ENCODE measurements at places on chromosomes 1 and 21.
A peak's percentile ranks its signal among the peaks of the same experiment; 100 is the strongest.

DNA sequence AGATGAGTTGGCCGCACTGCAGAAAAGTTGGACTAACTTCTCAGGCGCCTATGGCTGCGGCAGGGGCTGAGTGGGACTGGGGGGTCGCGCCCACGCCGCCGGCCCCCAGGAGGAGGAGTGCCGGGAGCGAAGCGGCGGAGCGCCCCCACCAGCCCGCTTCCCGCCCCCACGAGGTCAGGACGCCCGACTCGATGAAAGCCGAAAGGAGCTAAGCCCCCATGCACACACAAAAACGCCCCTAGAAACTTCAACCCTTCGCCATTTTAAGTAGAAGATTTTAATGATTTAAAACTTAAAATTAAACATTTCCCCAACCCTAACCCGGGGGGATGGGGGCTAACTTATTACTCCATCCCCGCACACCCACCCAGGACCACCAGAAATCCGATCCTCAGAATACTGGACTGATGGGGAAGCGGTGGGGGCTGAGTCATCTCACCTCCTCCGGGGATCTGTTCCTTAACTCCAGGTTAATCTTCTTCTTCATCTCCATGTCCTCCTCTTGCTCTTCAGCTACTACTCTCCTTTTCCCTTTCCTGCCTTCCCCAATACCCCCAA is 539 bp downstream of the ANP32E start:
- DNase-seq, result peak; percentile 43

- peak; percentile 41 for DNase-seq
Observed at GRCh38 chr1:156813750-156814570, 2.7 kb downstream of the SH2D2A start.

GRCh38 chr1:11178021-11179015 is 10.8 kb upstream of the ANGPTL7 start:
- no peak for DNase-seq

DNA sequence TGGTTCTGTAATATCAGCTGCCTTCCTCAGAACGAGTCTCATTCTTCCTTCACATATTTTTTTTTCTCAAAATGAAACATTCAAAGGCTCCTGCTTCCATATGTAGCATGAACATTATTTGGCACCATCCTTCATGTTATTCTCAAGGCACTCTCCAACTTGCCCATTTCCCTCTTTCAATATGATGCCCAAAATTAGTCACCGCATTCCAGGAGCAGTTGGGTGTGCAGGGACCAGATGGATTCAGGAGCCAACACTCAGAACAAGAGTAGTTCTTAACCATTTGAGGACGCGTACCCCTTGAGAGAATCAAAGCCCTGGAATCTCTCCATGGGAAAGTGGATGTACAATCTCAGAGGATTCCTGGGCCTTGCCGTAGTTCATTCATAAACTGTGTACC is 50.3 kb downstream of the KCNK1 start:
- no peak for DNase-seq

- no peak for DNase-seq
Observed at GRCh38 chr1:20472860-20473711, 12.9 kb downstream of the CAMK2N1 start.

DNA sequence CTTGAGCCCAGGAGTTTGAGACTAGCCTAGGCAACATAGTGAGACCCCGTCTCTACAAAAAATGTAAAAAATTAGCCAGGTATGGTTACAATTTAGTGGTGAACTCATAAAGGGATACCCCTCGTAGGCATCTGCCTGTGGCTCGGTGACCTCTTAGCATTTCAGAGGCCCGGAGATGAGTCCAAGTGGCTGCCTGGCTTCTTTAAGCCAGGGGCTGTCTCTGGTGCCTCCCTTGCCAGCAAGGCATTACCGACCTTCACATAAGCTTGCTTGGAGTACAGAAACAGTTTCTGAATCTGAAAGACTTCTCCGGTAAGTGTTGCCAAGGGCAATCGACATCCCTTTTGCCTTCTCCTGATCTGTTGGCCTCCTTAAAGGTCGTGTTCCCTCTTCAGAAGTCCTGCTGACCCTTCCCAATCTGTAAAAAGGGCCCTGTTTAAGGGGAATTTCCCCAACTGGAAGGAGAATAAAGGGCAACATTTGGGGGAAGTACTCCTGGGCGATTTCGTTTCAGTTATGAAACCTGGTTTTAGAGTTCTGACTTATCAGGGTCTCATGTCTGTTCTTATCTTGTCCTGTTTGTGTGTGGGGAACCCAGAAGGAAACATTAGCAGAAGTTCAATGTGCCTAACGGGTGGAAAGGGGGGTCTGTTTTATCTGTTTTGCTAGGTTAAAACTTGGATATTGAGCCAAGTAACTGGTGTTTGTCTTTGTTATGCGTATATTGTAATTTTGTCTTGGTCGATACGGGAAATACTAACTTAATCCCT is 32.9 kb downstream of the KIFAP3 start:
- DNase-seq, result no peak

GRCh38 chr1:116372191-116372590 is 853 bp upstream of the ATP1A1 start:
- DNase-seq, result peak; percentile 58

- no peak for DNase-seq
Observed at GRCh38 chr1:179017383-179018326, 8.0 kb upstream of the FAM20B start.

GRCh38 chr1:220298470-220299205 is 26.4 kb upstream of the RAB3GAP2 start:
- DNase-seq, result no peak

DNA sequence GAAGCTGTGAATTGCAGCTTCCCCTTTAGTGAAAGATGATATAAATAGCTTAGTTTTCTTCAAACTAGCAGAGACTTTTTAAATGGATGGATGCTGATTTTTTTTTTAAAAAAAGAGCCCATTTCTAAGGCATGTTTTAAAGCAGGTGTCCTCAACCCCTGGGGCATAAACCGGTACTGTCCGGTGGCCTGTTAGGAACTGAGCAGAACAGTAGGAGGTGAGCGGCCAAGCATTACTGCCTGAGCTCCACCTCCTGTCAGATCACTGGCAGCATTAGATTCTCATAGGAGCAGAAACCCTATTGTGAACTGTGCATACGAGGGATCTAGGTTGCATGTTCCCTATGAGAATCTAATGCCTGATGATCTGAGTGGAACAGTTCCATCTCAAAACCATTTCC is 31.2 kb downstream of the CR1L start:
- DNase-seq, result no peak

GRCh38 chr21:45256912-45257672 is 30.6 kb downstream of the POFUT2 start:
- no peak for DNase-seq

DNA sequence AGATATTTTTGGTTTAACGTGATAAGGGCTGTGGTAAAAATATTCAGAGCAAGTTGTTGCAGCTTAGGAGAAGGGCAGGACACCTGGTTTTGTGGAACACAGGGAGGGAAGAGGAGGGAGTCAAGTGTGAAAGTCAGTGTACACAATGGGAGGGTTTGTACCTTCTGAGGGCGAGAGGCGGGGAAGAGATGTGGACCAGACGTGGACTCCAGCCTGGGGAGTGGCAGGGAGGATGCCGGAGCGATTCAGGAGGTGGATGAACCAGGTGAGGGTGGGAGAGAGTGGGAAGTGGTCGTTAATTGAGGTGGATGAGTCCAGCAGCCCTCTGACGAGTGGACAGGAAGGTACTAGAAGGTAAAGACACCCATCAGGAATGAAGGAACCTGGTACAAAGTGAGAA is 52.2 kb upstream of the IRF2BP2 start:
- no peak for DNase-seq

DNA sequence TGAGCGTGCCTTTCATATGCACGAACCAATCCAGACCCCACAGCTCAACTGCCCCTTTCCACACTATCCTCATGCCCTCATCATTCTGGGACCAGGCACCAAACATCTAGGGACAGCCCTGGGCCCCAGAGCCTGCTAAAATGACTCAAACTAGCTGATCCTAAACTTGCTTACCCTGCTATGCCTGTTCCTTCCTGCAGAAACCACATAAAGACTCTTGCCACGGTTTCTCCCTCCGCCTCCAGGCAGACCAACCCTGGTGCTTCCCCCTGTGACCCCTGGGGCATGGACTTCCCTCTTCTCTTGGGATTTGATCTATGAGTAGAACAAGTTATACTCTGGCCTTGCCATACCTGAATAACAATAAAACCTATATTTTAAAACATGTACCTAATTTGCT is 138.0 kb upstream of the CD34 start:
- no peak for DNase-seq

GRCh38 chr1:47388891-47389238 is 27.2 kb upstream of the FOXE3 start:
- DNase-seq, result peak; percentile 32

GRCh38 chr1:232718928-232719927 is 86.0 kb upstream of the MAP10 start:
- no peak for DNase-seq

DNA sequence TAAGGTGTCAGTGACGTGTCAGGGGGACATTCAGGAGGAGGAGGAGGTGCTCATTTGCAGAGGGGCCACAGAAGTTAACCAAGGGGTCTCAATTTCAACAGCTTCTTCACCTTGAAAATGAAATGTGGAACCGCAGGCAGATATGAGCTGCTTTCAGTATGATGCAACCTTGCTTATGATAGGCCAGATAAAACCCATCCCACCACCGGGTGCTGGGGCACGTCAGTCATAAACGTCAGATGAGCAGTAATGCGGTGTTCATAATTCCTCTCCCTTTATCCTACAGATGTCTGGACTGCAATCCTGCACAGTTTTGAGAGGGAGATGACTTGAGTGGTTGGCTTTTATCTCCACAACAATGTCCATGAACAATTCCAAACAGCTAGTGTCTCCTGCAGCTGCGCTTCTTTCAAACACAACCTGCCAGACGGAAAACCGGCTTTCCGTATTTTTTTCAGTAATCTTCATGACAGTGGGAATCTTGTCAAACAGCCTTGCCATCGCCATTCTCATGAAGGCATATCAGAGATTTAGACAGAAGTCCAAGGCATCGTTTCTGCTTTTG is 1.7 kb downstream of the PTGFR start:
- no peak for DNase-seq

DNA sequence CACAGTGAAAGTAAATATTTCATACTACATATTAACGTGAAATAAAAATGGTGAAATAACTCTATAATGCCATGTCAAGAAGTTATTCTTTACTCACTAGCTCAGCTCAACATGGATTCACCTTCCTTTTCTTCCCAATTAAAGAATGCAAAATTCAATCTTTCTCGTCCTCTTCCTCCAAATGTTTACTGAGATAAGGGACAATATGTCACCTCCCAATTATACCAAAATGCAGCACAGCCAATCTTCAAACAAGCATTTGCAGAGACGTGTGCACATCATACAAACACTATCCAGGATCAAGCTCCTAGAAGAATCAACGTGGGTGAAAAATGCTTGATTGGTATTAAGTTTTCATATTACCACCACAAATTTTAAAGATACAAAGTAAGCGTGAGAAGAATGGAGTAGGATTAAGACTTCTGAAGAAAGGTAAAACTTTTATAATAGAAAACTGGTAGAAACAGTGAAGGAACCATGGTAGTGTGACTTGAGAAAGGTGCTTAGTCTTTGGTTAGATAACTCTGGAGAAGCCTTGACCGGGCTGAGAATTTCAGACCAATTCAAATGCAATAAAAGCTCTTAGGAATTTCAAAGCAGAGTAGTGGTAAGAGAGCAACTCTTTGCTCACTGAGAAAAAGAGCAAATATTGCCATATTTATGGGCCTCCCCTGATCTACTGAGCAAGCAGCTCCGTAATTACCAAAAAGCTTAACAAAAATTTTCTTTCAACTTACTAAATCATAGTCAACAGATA is 7.2 kb downstream of the PTP4A2 start:
- DNase-seq, result no peak

DNA sequence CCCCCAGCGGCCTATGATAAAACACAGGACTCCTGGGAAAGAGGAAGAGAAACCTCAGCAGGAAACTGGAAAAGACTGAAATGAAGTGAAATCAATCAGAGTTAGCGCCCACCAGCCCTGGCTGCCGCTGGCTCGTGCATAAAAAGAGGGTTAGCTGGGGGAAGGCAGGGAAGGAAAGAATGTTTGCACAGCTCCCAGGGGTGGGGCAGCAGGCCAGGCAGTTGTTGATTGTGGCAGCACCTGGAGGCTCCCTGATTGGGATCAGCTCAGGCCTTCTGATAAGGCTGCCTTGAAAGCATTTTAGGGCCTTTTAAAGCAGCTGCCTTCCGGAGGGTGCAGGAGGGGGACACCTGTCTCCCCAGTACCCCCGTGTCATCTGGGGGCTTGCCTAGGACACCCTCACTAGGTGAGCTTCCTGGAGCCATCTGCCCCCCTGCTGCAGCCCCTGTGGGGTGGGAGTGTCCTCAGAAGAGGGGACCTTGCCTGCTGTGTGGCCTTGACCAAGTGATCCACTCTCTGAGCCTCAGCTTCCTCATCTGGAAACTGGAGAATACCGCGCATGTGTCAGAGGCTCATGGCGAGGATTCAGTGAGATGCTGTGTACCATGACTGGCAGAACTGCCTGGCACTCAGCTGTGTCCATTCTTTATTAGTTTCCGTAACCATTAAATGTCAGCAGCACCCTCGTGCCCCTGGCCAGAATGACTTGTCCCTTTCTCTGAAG is 6.6 kb downstream of the EPHB2 start:
- no peak for DNase-seq

DNA sequence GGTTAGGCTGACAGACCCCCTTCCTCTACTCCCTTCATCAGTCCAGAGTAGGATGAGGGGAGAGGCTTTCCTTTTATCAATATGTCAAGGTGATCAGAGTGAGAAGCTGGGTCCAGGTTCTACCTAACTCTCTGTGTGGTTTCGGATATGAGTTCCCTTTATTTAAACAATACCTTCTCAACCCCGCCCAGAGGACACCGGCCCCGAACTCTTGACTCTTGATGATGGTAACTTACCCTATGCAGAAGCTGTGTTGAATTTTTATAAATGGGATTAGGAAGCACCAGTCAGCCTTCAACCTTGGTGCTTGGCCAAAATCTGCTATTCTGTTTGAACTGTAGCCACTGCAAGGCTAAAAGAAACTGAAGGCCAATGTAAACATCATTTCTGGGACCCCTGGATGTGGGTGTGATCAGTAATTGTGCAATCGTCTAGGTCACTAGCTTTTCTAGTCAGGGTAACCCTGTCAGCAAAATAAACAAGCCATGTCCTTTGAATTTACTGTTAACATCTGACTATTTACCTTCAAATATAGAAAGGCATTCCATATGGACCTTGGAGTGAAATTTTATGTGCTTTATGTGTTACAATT is 398.3 kb downstream of the SEC16B start:
- no peak for DNase-seq

DNA sequence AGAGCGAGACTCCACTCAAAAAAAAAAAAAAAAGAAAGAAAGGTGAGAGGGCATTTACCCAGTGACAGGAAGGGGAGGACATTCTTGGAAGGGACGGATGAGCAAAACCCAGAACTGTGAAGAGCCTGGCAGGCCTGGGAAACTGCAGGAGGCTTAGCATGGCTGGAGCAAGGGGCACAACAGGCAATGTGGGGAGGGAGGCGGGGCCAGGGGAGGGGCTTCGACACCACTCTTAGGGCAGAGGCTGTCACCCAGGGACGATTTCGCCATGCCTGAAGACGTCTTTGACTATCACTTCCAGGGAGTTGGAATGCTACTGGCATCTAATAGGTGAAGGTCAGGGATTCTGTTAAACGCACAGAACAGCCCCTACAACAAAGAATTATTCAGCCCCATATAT is 184.0 kb downstream of the HUNK start:
- no peak for DNase-seq

Data from cerebellum (tissue), 4 donors.